Activated T-helper 9 cell treated with anti-CD3 and anti-CD28 coated beads, Interleukin-2, amount 50 U/mL, for 16 hours (primary cell): ENCODE measurements at places on chromosomes 7 and 10.

- DNase-seq, result no peak
Measured at GRCh38 chr10:82674036-82674435, 799.0 kb downstream of the NRG3 start.

DNA sequence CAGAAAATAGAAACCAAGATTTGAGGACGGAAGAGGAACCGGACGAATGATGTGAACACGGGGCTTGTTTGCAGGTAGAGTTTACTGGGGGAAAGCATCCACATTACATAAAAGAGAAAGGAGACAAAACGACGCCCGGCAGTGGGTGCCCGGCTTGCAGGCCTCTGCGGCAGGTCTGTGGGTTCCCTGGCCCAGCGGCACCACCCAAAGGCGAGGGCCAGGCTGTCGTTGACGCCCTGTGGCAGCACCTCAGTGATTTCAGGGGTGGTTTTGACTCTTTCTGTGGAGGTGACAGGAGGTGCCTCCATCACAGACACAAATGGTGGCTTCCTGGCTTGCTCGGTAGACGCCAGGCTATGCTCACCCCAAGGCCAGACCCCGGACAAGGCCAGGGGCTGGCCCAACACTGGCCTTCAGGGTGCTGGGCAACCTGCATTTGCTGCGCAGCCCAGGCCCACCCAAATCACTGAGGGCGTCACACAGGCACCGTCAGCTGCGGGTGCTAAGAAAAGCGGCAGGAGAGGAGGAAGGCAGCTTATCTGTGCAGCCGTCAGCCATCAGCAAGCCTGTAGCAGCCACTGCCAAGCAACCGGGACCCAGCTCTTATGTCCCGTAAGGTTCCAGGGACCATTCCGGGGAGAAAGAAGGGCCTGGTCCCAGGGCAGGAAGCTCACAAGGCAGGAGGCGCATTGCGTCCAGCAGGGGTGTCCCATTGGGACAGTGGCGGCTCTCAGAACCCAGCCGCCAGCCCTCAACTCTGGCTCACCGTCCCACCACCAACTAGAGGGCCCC, 230.3 kb downstream of the PTPRN2 start:
- DNase-seq, result no peak

DNA sequence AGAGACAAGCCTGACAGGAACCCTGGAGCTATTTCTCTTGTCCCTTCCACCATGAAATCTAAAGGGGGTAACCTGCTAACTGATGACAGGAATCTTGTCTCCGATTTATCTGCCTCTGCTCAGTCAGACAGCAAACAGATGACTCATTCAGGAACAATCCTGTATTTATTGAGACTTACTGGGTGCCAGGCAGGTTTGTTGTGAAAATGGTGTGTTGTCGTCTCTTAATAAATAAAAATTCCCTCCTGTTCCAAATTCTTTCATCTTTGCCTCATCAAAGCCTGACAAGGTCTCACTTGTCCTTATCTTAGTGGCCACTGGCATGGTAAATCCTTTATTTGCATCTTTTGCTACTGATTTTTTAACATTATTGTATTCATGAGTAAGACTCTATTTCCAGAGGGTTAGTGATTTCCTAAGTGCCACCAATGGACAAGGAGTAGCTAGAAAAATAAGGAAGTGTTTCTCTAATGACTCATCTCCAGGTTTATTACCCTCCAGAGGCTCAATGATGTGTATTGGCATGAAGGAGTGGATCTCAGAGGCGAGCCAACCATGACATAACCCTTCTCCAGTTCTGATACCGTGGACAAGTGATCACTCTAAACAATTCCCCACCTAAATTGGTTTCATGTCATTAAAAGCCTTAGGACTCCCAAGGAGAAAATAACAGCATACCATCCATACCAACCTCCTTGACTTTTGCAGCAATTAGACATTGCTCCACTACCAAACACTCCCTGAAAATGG, 724.0 kb downstream of the GRID1 start:
- DNase-seq, result no peak

GRCh38 chr10:78286186-78286585, 252.5 kb downstream of the RPS24 start:
- no peak for DNase-seq

DNA sequence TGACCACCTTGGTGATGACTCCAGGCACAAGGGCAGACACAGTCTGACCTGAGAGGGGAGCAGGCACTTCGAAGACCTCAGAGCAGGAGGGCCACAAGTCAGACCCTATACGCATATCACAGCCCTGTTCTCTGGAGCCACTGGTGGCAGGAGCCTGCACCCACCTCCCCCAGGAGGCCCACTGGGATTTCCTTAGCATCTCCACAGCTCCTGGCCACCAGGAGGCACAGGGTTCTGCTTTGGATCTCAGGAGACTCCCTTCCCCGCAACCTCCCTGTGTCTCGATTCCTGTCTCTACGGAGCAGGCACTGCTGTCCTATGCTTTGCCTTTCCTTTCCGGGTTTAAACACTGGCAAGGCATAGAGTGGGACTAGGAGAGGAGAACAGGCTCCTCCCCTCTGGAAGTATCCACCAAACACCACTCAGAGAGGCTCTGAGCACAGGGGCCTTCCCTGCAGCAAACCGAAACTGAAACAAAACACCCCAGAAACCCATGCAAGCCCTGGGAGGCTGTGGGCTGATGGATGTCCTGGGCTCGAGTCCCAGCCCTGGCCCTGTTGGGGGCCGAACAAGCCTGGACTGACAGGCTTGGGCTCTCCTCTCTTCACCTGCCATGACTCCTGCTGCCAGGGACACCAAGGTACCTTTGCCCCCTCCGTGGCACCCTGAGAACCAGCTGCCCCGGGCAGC, 166.3 kb downstream of the NEURL1 start:
- peak; percentile 35 for DNase-seq

DNA sequence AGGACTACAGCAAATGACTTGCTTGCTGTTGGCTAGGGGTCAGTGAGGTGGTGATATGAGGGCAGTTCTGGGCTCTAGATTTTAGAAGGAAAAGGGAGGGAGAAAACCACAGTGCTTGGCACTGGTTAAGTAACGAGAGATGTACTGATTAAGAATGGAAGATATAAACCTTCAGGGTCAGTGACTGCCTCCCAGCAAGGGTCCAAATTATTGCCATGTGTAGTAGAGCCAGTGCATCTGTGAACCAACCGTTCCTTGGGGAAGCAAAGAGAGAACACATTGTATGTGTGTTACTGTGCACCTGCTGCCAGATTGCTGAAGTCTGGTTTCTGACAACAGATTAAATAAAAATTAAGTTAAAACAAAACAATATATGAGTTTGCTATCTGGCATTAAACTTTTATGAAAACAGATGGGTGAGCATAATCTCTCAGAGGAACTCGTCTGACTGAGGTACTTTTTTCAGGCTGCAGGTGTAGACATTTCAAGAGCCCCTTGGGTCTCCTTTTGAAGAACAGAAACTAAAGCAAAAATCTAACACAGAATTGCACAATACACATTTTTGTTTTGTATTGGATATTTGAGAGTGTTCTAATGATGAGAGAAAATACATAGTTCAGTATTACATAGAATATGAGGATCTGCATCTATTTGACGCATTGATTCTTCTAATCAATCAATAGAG, 1120.6 kb downstream of the SORCS3 start:
- DNase-seq, result no peak

GRCh38 chr7:3156508-3156907, 112.8 kb upstream of the CARD11 start:
- DNase-seq, result no peak

GRCh38 chr7:44294325-44295069, 30.9 kb downstream of the CAMK2B start:
- no peak for DNase-seq

- DNase-seq, result no peak
Measured at GRCh38 chr7:158120716-158121115, 466.9 kb downstream of the PTPRN2 start.

GRCh38 chr7:152881893-152882292, 122.3 kb downstream of the ACTR3B start:
- DNase-seq, result no peak

GRCh38 chr10:110571093-110571743, 3.7 kb downstream of the SMC3 start:
- no peak for DNase-seq

GRCh38 chr7:131225619-131226513, 101.8 kb upstream of the MKLN1 start:
- no peak for DNase-seq

DNA sequence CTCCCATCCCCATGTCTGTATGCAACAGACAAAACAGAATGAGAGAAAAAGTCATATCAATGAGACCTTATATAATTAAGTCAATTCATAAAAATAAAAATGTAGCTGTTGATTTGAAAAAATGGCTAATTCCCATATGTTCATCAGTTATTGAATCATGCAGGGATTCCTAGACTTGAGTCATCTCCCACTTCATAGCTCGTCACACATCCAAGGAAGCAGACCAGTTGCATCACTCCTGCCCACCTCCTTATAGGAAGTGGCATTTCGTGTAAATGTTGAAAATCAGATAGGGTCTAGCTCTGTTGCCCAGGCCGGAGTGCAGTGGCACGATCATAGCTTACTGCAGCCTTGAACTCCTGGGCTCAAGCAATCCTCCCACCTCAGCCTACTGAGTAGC, 56.1 kb upstream of the SH2B2 start:
- DNase-seq, result no peak

DNA sequence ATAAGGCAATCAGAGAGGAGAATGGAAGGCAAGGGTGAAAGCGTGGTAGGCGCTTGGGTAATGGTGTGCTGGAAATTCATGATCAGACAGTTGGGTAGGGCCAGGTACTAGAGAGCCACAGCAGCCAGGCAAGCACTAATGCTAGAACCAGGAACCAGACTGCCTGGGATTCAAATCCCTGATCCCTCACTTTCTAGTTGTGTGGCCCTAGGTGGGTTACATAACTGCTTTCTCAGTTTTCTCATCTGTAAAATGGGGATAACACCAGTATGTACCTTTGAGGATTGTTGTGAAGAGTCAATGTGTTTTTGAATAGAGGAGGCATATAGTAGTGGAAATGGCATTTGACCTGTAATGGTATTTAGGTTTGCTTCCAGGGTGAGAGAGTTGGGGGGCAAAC, 225.9 kb downstream of the LRMDA start:
- no peak for DNase-seq
